Naive thymus-derived CD8-positive, alpha-beta T cell (primary cell): ENCODE measurements at places on chromosomes 6 and 20.

GRCh38 chr20:17501701-17502100 lies 29.5 kb downstream of the BFSP1 start:
- no peak for DNase-seq

GRCh38 chr20:5612581-5613301 lies 137.5 kb upstream of the SHLD1 start:
- no peak for DNase-seq

GRCh38 chr6:14838133-14838583 lies 407.7 kb upstream of the JARID2 start:
- no peak for DNase-seq

DNA sequence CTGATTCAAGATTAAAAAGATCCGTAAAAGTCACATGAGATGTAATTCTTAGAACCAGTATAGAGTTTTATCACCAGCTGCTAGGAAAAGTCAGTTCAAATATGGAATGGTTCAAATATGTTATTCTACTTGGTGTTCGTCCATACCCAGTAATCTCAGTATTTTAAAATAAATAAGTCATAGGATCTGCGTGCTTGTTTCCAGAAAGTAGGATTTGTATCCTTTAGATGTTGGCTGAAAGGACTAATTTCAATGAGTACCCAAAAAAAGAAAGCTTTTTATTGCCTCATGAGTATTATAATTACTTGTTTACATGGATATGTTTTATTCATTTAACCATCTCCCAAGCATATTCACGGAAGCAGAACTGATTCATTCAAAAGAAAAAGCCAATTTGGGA lies 12.2 kb downstream of the TPD52L1 start:
- no peak for DNase-seq

- DNase-seq = peak; percentile 71
These were observed 41.1 kb upstream of the TMEM170B start for GRCh38 chr6:11496152-11497060.
